ENCODE measurements at places on chromosomes 13 and 19.
A peak's percentile ranks its signal among the peaks of the same experiment; 100 is the strongest.

GRCh38 chr19:34351382-34351826, 13.6 kb upstream of the GPI start:
- no peak for DNase-seq

DNA sequence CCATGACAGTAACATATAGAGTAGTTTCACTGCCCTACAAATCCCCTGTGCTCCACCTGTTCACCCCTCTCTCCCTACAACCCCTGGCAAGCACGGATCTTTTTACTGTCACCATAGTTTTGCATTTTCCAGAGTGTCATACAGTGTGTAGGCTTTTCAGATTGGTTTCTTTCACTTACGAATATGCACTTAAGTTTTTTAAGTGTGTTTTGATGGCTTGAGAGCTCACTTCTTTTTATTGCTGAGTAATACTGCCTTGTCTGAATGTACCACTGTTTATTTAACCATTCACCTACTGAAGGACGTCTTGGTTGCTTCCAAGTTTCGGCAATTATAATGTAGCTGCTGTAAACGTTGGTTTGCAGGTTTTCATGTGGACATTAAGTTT, 175.1 kb downstream of the ITGBL1 start:
- no peak for DNase-seq

GRCh38 chr13:113630804-113631203, 27.2 kb downstream of the ATP4B start:
- no peak for DNase-seq

GRCh38 chr19:10828981-10829821, 6.8 kb downstream of the TMED1 start:
- no peak for DNase-seq

GRCh38 chr13:74026753-74027152, 107.5 kb downstream of the KLF12 start:
- DNase-seq: peak; percentile 47

GRCh38 chr19:53881482-53882390, at the start of gene PRKCG:
PRKCG (plus strand) TSS chr19:53882197; CDS start chr19:53882495, 298 bp downstream.
- DNase-seq: no peak

DNA sequence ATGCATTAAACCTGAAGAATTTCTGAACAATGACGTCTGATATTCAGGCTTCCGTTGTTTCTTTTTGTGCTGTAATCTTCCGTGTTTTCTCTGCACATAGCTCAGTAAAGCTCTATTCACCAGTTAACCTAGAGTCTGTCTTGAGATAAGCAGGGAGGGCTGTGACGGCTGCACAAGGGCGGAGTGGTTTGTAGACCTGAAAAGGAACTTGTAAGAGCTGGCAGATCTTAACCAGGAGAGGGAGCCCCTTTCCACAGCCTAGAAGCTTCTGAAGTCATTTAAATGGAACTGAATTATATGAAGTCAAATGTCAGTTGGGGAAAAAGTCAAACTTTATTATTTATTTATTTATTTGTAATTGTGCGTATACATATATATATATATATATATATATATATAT, 27.5 kb downstream of the DPRX start:
- peak; percentile 71 for DNase-seq

- DNase-seq: no peak
These were observed 5.7 kb downstream of the ZNF566 start for GRCh38 chr19:36483653-36484052.

DNA sequence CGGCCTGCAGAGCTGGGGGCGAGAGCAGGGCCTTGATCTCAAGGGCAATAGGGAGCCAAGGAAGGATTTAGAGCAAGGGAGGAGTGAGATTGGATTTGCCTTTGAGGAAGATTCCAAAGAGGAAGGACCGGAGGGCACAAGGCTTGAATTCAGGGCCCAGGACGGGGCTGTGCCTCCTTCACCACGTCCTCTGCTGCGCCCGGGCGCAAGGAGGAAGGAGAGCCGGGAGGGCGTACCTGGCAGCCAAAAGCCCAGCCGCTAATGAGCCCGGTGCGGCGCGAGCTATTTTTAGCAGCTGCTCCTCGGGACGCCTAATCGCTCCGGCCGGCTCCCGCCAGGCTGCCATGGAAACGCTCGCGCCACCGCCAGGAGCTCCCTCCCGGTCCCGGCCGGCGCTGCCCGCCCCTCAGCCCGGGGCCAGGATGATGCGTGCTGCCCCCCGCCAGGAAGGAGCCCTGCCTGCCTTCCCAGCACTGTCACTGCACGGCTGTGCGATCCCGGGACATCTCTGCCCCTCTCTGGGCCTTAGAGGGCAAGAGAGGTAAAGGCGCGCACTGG, 31.3 kb downstream of the TINCR start:
- peak; percentile 54 for DNase-seq
